ENCODE measurements at places on chromosomes 12 and 14.

DNA sequence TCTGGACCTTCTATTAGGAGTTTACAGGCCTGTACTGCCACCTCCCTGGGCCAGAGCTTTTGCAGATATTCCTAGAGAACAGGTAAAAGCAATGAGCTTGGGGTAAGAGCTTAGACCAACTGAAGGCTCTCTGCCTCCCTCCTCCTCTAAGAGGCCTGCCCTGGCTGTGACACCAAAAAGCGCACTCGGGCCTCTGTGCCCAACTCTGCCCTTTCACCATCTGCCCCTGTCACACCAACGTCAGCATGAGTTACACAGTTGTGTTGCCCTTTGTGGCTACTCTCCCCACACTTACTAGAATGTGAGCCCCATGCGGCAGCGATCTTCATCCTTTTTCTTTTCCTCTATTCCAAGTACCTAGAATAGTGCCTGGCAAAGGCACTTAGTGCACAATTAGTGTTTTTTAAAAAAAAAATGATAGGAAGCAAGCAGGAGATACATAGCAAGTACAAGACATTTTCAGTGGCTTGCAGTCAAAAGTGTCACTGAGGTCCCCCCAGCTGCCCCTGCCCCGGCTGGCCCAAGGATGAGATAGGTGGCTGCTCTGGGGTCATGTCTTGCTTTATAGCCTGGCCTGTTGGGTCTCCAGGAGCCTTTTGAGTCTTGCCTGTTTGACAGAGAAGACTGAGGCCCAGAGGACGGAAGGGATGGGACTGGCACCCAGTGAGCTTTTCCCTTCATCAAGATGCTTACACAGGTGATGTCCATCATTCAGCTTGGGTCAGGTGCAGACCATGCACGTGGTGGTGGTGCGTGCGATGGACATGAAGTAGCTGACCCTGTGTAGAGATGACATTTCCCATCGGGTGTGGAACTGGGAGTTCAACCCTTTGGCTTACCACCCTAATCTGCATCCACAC is 12.5 kb downstream of the CKB start:
- no peak for DNase-seq

- DNase-seq: no peak
These were observed 53.4 kb downstream of the HSD17B6 start for GRCh38 chr12:56816491-56816890.

DNA sequence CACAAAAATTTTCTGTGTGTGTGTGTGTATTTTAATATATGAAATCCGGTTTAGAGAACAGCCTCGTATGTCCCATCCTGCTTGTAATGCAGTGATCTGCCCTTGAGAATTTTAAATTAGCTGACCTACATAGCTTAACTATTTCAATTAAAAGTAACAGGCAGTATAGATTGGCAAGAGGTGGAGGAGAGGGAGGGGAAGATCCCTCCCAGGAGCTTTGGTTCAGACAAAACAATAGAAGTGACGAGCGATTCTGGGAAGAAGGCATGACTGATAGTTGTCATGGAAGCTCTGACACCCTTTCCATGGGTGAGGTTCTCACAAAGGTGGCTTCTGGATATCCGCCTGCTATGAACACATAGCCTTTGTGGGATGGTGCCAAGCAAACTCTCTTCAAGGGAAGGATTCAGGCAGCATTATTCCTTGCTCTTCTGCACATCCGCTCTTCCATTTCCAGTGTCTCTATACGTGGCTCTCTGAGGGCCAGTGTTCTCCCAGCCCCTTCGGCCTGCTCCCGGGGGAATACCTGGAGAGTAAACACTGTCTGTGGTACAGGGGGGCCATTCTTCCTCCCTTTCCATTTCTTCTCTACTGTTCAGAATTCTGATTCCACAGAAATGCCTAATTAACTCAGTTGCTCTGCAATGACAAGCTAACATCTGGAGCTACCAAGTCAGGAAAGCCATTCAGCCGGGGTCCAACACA is 182.0 kb downstream of the CACNA1C start:
- no peak for DNase-seq

DNA sequence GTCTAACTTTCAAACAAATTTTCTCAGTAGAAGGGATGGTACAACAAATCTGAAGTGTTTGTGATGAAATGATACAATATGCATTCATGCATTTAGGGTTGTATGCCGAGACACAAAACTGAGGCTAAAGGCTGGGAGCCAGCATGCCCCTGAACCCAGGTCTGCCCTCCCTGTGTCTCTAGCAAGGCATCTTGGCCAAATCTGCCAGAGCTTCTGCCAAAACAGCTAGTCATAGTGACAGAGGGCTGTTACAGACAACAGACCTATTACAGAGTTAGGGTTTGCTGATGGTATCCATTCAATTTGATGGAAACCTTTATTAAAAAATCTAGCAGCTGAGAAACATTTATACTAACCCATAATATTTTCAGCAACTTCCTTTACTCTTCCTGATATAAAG is 11.3 kb upstream of the CHPT1 start:
- DNase-seq: no peak

GRCh38 chr12:64714551-64714968 is 44.6 kb downstream of the GNS start:
- DNase-seq: no peak

DNA sequence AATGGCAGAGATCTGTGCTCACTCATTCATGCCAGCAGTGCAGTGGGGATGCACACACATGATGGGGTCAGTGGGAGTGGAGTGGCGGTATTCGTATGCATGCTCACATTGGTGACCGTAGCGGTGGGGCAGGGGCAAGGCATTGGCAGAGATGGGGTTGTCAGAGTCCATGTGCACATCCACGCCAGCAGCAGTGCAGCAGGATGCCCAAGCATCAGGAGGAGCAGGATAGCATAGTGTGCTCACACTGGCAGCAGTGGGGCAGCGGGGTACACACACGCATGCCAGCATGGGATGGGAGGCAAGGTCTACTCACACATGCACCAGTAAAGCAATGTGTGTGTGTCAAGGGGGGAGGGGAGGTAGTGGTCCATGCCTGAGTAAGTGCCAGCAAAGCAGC is 89.4 kb upstream of the GARIN6 start:
- no peak for DNase-seq

DNA sequence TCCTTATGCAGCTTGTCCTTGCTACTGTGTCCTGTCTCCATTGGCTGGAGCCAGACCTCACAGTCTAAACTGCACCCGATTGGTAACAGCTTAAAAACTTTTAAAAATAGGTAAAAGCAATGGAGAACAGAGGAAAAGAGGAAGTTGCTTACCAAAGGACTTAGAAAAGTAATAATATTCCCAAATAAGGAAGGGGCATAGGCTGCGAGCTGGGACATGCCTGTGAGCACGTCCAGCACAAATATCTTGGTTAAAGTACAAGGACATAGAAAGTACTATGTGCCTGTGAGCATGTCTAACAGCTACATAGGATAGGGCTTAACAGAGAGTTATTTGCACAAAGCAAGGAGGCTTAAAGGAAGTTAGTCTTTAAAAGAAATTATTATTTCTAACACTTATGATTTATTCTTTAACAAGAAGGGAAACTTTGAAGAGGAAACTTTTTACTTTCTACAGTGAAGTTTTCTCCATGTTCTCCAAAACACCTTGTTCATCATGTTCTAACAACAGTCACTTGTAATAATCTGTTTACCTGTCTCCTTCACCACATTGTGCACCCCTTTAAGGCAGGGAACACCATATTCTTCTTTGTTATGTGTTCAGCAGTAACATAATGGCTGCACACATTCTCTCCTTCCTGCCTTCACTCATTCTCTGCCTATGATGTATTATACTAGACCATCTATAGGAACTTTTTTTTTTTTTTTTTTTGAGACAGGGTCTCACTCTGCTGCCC is 9.8 kb upstream of the UBE2N start:
- no peak for DNase-seq

DNA sequence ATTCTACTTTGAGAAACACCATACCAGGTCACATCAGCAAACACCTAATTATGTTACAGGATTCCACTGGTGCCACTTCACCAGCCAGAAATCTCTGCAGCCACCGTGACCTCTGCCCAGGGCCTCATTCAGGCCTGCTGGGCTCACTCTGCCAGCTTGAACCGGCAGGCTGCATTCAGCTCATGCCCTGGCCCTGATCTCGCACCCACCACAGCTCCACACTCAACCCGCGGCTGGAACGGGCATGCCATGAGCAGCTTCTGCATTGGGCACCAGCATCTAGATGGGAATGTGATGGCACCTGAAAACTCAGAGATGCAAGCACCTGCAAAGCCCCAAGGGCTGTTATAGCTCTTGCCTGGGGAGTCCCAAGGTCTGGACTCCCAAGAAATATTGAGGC is 168.7 kb downstream of the DPY19L2 start:
- no peak for DNase-seq

- DNase-seq: no peak
These were observed 7.4 kb downstream of the OAS2 start for GRCh38 chr12:112985642-112986290.

GRCh38 chr12:98725476-98726247 is 80.6 kb downstream of the APAF1 start:
- DNase-seq: peak; percentile 39

DNA sequence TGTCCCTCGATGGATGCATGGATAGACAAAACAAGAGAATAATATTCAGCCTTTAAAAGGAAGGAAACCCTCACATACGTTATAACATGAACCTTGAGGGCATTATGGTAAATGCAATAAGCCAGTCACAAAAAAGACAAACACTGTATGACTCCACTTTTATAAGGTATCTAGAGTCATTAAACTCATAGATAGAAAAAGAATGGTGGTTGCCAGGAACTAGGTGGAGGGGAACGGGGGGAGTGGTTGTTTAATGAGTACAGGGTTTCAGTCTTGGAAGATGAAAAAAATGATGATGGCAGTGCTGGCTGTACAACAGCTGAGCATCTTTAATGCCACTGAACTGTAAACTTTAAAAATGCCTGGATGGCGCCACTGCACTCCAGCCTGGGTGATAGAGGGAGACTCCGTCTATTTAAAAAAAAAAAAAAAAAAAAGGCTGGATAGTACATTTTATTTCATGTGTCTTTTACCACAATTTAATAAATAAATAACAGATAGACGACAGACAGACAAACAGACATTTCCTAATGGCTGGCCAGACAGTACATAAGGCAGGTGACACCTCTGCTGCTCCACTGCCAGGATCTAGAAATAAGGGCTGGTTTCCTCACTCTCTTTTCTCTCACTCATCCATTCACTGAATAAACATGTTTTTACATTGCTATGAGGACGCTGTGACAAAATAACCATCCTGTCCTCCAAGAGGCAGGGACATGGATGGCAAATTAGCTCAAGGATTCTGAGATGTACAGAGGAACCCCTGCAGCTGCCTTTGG is 118.8 kb downstream of the FOXN3 start:
- no peak for DNase-seq

DNA sequence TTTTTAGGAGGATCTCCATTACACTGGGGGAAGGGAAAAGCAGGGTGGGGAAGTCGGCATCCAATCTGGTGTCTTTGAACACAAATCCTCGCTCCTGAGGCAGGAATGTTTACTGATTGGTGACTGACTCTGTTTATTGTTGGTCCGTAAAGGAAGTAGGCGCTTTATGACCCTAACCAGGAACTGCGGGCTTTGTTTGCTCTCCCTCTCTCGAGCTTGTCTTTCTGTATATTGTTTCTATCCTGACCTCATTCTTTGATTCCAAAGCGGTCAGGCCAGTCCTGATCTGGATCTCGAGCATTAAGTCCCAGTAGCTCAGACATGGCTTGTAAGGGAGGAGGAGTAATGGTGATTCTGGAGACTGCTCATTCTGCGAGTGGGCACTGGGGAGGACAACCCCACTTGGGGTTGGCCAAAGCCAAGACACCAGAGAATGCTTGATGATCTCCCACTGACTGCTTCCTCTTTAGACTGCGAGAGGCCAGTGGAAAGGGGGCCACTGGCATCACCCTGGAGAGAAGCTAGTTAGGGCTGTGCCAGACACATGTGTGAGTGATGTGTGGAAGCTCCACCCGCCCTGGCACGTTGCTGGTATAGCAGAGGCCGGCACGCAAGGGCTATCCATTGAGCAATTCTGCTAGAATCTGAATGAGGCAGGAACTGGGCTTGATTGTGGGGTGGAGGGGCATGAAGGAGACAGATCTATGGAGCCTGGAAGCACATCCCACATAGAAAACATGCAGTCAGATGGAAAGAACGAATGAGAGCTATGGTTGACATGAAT is 194.6 kb downstream of the PAX9 start:
- DNase-seq: no peak

DNA sequence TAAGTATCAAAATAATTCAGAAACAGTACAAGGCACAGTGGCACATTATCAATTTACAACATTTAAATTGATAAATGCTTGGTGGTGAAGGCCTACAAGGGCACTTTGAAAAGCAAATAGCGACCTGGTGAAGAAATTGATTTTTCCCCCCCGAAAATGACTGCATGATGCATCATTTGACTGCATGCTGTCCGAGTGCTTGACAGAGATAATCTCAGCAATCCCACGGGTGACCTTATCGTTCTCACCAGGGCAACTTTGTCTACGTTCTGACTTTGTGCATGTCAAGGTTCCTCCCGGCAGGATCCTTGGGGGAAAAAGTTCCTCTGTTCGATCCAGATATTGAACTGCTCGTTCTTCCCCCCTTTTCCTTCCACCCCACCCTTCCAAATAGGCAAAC is 384.8 kb downstream of the EGLN3 start:
- DNase-seq: no peak

DNA sequence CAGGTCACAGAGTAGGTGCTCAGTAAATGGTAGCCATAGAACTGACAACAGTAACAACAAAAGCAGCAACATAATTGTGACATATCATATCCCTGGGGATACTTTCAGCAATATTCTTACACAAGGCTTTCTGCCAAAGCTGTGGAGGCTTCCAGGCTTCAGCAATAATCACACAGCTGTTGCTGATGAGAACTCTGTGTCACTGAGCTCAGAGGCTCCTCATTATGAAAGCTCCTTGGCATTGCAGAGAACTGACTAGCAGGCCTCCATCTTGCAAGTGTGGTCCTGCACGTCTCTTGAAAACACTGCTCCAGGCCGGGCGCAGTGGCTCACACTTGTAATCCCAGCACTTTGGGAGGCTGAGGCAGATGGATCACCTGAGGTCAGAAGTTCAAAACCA is 97.3 kb upstream of the BTG1 start:
- DNase-seq: no peak

DNA sequence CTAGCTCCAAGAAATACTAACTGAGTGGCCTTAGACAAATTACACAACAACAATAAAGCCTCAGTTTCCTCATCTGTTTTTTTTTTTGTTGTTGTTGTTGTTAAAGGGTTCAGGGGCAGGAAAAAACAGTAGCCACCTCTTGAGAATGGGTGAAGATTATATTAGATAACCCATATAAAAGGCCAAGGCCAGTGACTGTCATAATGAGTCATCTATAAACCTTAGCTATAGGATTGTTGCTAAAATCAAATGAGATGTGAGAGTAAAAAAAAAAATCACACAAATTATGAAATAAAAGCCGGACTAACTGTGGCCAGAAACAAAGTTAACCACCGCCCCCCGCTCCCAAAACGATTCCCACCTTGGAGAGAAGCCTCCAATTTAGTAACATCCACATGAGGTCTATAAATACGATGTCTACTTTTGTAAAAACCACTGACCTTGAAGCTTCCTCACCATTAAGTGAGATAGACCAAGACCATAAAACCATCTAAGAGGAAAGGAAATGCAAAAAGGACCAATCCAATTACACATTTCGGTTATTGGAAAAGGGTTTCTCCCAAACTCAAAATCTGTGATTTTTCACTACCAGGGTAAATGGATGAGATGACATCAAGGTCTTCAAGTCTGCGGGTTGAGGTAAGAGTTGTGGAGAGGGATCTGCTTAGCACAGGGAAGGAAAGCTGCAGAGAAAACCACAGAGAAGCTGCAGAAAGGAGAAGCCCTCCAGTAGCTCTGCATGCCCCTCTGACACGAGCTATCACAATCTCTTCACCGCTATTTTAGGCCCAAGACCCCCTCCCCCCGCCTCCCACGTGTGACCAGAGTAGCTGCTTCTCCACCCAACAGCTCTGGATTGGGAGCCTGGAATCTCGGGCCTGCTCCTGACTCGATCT is 1.0 kb downstream of the NAA25 start:
- no peak for DNase-seq
